ENCODE measurements at places on chromosomes 7 and 10.

- DNase-seq, result no peak
These were observed 507 bp downstream of the PDZD8 start for GRCh38 chr10:117374506-117375359.

GRCh38 chr10:44927352-44927751, 16.2 kb downstream of the TMEM72 start:
- DNase-seq, result no peak

GRCh38 chr7:142488036-142488633, 230.3 kb upstream of the PRSS58 start:
- no peak for DNase-seq

- no peak for DNase-seq
These were observed 12.8 kb downstream of the CREB3L2 start for GRCh38 chr7:137989094-137989493.

DNA sequence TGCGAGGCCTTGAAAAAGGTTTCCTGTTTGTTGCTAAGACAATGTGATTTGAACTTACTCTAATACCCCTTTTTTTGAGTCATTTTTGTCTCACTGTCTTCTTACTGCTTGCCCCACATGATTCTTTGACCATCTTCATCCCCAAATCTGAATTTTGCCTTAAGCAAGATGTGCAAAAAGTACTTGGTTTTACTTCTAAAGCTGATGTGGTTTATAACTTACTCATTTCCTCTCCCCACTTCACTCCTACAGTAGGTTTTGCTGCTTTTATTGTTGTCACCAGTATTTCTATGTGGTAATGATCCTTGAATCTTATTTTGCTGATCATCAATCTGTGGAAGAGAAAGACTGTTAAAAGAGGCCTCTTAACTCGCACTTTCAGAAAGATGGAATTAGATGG, 396.4 kb downstream of the SDK1 start:
- DNase-seq, result no peak

- DNase-seq, result no peak
These were observed 1.3 kb downstream of the REPIN1 start for GRCh38 chr7:150369748-150370501.
